Choroid plexus epithelial cell (primary cell): ENCODE measurements at places on chromosomes 1 and 21.

GRCh38 chr1:179228783-179229213 is 679 bp downstream of the ABL2 start:
- no peak for DNase-seq

DNA sequence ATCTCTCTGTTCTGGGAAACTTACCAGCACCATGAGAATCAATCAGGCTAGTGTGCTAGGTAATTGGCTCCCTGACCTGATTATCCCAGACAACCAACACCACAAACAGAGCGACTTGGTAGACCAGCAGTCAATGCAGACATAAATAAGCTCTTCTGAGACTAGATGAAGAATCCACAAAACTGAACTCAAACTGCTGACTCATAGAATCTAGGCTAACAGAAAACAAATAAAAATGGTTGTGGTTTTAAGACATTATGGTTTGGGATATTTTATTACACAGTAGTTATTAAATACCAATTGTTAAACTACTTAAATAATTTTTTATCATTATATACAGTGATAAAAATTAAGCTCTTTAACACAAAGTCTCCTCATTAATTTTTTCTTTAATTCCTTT is 535.7 kb downstream of the COL11A1 start:
- no peak for DNase-seq

DNA sequence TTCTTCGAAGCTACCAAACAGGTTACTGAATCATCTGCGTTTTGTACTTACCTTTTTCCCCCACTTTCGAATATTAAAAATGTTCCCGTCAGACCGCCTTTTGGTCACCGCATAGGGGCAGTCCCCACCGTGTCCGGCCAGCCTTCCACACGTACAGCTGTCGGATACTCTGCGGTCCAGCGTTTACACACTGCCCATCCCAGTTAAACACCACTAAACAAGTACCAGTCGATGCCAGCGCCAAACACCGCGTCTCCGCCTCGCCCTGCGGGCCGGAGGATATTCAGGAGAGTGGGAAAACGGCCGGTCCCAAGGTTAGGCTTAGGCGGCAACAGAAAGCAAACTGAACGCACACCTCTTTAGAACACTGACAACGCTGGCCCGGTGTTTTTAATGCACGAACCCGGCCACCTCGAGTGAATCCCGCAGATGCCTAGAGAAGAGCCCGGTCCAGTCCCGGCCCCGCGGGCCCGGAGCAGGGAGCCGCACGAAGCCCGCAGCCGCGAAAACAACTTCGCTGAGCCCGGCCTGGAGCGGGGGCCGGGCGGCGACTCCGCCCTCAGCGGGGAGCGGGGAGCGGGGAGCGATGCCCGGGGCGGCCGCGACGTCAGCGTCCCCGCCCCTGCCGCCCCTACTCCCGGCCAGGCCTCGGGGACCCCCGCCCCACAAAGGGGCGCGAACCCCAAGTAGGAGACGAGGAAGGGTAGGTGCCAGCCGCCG is 730 bp upstream of the PHF13 start:
- DNase-seq = peak; percentile 54

GRCh38 chr1:168763031-168763430 is 34.0 kb upstream of the DPT start:
- no peak for DNase-seq

- peak; percentile 28 for DNase-seq
These were observed 407 bp downstream of the WNT4 start for GRCh38 chr1:22142315-22143064.

DNA sequence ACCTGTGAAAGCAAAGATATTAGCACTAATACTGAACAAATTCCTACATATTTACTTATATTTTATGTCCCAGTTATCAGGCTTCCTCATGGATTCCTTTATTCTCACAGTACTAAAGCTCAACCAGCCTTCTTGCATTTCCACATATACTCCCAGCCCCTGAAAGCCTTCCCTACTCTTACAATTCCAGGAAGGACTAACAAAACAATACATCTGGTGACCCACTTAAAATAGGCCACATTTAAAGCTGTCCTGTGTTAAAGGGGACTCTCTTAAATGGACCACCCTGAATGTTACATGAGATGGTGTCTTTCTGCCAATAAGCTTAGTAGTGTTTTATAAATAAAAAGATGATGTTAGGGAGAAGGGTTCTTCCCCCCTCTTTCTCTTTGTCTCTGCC is 54.4 kb downstream of the NTMT2 start:
- no peak for DNase-seq

DNA sequence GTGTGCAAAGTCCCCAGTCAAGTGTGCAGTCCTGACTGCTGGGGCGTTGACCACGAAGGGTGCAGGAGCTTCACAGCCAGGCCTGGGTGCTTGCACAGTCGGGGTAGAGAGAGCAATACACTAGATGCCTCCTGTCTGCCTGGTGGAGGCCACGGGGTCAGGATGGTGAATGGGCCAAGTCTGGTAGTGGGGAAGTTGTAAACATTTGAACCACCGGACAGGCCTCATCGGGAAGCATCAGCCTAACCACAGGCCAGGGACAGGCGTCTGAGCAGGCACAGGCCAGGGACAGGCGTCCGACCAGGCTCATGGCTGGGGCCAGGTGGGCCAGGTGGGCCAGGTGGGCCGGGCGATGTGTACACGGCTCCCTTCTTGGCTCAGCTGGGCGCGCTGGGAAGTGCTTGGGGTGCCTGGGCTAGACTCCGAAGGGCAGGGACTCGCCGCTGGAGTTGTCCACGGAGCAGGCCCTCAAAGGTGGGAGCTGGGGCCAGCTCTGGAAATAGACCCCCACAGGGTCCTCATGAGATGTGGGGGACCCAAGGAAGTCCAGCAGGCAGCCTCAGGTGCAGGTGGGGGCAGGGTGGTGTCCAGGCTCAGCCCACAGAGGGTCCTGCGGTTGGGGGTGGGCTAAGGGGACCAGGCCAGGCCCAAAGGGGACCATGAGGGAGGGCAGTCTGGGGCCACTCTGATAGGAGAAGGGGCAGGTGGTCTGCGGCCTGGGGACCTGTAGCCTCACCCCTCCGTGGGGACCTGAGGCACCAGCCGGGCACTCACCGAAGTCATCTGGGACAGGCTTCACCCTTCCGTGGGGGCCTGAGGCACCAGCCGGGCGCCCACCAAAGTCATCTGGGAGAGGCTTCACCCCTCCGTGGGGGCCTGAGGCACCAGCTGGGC is 15.0 kb downstream of the COL6A1 start:
- no peak for DNase-seq

DNA sequence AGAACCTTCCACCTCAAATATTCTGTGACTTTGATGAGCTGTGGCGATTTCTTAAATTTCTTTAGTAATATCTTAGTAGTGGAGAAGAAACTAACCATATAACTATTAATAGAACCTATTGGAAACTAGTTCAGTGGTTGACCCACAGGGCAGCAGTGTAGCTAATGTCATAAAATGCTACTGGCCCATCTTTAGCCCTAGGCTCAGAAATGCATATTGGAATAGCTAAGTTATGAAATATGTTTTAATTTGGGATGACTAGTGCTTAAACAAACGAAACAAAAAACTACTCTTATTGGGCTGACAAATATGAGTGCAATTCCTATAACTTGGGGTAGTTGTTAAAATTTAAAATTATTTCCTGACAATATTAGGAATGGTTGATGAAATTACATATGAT is 20.2 kb downstream of the MACO1 start:
- no peak for DNase-seq

GRCh38 chr1:77015748-77016341 is 148.6 kb downstream of the ST6GALNAC5 start:
- no peak for DNase-seq

DNA sequence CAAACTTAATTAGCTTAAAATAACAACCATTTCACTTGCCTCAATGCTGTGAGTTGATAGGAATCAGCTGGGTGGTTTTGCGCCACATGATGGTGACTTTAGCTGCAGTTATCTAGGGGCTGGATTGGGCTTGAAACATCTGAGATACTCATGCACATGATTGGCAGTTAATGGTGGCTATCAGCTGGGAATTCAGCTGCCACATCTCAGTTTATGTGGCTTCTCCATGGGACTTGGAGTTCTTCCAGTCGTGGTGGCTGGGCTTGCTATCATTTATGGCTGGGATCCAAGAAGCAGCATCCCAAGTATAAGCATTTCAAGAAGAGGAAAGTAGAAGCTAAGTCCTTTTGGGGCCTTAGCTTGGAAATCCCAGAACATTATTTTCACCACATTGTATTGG is 36.4 kb downstream of the PDC start:
- peak; percentile 59 for DNase-seq

GRCh38 chr1:42164551-42165420 is at the start of gene GUCA2A:
GUCA2A (minus strand) TSS chr1:42164745; CDS start chr1:42164712, 33 bp downstream.
- no peak for DNase-seq
